Fibroblast of lung (primary cell): ENCODE measurements at places on chromosomes 6 and 20. TPM values are rescaled to one million over a fixed set of nuclear protein-coding genes. Genes with fewer than 3 reads are reported as not detected.

DNA sequence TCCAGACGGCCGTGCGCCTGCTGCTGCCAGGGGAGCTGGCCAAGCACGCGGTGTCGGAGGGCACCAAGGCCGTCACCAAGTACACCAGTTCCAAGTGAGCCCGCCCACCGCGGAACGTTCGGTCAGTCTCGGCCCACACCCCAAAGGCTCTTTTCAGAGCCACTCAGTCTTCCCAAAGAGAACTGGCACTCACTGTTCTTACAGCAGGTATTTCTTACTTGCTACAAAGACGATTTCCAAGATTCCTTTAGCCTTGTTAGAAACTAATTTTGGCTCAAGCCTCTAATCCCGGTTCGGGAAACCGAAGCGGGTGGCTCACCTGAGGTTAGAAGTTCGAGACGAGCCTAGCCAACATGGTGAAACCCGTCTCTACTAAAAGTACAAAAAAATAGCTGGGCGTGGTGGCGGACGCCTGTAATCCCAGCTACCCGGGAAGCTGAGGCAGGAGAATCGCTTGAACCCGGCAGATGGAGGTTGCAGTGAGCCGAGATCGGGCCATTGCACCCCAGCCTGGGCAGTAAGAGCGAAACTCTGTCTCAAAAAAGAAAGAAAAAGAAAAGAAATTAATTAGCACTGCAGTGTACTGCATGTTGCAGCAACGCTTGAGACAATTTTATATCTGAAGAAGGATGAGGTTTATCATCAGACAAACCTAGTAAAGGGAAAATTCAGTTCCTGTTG is 73.1 kb downstream of the OR2B2 start:
- peak; percentile 63 for DNase-seq

GRCh38 chr6:36516559-36516958 is 30.7 kb downstream of the STK38 start:
- DNase-seq = no peak

GRCh38 chr6:106090001-106090400 is 3.9 kb downstream of the PRDM1 start:
- peak; percentile 75 for DNase-seq

GRCh38 chr6:105603788-105604586 is 201.1 kb upstream of the PREP start:
- peak; percentile 31 for DNase-seq

- no peak for DNase-seq
These were observed 14.0 kb downstream of the EPB41L2 start for GRCh38 chr6:131048933-131049515.

DNA sequence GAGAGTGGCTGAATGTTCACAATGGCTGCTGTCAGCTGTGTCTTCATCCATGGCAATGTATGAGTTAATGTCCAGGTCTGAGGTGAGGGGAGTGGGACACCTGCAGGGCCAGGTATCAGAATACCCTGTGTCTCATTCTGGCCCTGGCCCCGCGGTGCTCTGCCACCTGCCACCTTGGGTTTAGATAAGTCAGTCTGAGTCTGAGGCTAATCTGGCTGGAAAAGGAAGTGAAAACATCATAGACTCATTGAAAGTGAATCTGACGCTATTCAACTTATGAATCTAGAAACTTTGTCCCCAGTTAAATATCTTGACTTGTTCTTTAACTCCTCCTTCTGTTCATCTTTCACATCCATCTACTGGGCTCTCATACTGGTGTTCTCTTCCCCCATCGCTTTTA is 267.1 kb upstream of the JAG1 start:
- DNase-seq = no peak

DNA sequence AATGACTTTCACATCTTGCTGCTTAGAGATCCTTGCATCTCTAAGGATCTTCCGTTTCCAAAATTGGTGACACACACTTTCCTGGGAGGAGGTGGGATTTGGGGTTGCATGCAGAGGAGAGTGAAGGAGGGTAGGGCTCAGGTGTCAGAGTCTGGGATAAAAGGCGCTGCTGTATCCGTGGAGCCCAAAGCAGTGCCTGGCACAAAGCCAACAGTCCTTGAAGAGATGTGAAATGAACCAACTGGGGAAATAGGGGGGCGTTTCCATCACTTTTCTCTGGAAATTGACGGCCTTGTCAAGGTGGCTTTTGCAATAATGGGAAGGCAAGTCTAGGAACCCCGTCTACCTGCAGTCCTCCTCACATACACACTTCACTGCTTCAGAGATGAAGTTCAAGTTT is 59.5 kb upstream of the NELFCD start:
- no peak for DNase-seq

GRCh38 chr6:149859938-149860337 is 4.2 kb downstream of the LRP11 start:
- no peak for DNase-seq

GRCh38 chr6:16533721-16534136 is 227.5 kb downstream of the ATXN1 start:
- DNase-seq = no peak

GRCh38 chr6:147381712-147382111 is 126.8 kb upstream of the SAMD5 start:
- DNase-seq = peak; percentile 75

DNA sequence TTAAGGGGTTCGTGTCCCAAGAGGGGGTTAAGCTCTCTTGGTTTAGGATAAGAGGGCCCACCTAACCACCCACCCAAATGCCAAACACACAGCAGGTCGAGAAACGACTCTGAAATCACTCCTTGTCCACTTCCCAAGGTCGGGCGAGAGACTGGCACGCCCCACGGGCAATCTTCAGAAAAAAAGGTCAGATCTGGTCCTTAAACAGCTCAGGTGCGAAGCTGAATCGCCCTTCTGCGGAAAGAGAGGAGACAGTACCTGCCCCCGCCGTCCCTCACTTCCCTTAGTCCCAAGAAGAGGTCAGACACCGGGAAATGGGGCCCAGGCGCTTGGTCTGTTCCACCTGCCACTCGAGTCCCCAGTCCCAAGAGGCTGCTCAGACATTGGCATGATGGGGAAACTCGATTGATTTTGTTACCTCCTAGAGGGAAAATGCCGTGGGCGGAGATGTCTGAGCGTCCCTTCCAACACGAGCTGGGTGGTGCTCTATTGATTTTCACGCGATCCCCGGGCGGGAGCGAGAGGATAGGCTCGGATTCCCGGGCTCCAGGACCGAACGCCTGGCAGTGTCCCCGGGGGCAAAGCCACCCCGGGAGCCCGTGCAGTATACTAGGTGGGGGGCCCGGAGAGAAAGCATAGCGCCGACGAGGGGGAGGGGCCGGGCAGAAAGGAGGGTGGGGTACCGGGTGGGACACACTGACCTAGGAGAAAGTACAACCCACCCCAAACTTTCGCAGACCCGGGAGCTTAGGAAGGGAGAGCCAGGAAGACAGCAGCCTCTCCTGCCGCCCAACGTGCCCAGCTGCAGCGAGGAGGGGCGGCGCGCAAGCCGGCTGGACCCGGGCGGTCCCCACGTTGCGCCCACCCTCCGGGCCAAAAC is 1.1 kb upstream of the SAMD5 start:
- DNase-seq = peak; percentile 13

DNA sequence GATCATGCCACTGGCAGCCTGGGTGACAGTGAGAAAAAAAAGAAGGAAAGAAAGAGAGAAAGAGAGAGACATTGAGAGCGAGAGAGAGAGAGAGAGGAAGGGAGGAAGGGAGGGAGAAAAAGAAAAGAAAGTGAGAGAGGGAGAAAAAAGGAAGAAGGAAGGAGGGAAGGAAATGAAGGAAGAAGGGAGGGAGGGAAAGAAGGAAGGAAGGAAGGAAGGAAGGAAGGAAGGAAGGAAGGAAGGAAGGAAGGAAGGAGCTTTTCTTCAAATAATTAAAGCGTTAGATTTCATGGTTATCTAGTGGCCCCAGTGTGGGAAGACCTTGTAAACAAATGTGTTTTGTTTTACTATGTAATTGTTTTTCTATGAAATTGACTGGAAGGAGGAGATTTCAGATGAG is 170.8 kb downstream of the SYNDIG1 start:
- DNase-seq = no peak

DNA sequence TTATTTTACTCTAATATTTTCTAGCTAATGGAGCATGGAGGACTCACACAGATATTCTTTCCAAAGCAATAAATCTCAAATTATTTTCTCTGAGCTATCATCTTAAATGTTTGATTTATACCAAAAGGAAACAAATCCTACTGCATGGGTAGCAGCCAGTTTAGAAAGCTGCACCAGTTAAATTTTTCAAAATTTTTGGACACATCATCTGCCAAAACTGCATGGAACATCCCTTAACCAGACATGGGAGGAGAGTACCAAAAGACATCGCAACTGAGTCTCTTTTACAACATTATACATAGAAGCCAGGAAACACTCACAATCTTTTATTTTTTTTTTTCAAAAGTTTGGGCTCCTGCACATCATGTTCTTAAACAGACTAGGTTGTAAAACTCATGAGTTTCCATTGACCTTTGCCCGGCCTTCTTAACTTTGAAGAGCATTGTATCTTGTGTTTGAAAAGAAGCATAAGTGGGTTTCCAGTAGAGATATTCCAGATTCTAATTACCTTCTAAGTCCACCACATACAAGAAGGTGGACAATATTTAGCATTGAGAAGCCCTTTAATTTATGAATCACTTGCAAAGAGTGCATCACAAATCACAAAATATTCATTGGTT is 87.7 kb upstream of the HMGCLL1 start:
- DNase-seq = no peak

DNA sequence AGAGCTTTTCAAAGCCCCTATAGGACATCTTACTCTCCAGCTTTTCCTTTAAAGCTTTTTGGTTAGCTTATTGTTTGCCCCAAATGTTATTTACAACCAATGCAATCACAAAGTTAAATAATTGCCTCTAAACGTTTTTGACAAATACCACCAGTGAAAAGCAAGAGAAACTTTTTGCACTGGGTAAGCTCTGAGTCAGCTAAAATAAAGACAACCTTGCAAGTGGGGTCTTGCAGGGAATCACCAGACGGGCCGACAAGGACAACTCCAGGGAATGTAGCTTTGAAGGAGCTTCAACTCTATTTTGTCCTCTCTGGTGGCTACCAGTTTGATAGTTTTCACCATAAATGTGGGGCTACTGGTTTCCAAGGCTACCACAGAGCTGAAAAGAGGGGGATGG is 14.7 kb upstream of the PSMF1 start:
- no peak for DNase-seq

DNA sequence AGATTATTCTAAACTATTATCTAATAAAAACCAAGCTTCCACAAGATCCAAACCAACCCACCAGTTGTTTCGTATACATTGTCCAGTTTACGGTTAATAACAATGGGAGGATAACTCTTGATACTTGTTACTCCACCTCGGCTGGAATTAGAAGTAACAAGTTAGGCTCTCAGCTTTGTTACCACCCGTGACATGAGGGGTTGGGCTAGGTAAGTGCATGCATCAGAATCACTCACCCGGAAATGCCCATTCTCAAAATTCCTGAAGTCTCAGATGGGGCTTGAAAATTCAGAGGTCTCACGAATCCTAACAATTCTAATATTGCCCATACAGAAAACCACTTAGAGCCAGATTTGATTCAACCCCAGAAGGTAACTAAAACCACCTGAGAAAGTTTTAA is 27.0 kb upstream of the SERPINB1 start:
- no peak for DNase-seq

DNA sequence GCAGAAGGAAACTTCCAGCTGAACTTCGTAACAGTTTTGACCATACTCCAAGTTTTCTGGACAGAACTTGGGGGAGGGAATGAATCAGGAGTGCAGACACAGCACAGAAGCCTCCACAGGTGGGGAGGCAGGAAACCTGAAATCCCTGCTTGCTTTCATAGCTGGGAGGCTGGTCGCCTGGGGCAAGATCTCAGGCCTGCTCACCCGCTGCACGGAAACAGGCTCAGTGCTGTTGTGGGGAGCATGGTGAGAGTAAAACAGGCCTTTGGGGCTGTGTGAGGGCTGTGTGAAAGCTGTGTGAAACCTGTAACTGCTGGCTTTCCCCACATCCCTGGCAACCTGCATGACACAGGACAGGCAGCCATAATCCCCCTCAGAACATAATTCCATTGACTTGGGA is 85.2 kb upstream of the UFL1 start:
- no peak for DNase-seq

- no peak for DNase-seq
These were observed 131.5 kb downstream of the ANKRD60 start for GRCh38 chr20:58096880-58097423.

DNA sequence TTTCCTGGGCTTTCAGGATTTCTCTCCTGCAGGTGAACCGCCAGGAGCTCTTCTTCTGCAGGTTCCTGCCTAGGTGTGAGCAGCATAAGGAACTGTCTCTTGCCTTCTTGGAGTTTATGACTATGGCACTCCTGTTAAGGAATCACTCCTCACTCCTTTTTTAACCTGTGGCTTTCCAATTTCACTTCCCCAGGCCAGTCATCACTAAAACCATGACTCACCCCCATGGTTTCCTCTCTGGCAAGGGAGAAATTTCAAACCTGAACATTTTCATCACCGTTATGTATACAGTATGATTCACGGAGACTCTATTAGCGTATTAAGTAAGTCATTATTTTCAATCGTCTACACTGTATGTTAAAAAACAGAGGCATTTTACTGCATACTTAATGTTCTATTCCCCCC is 78.2 kb upstream of the ARID1B start:
- peak; percentile 86 for DNase-seq

DNA sequence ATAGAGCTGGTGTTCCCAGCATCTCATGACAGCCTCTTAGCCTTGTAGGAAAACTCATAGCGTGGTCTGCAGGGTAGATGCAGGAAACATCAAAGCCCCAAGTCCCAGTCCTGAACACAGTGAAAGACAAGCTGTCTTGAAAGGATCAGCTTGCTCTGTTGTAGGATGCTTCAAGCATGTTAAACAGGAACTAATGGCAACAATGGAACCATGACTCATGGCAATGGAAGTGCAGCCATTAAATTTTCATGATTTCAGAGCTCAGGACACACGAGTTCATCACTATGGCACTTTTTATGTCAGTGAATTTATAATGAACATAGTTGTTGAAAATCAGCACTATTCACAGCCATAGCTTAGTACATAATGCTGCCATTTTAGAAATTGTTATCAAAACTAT is 367.7 kb downstream of the KIF16B start:
- no peak for DNase-seq

DNA sequence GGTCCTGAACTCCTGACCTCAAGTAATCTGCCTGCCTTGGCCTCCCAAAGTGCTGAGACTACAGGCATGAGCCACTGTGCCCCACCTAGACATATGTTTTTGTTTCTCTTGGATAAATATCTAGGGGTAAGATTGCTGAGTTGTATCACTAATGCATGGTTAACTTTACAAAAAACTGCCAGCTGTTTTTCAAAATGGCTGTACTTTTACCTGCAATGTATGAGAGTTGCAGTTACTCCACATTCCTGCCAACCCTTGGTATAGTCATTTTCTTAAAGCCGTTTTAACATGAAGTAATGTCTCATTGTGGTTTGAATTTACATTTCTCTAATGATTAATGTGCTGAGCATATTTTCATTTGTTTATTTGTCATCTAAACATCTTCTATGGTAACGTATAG is 289.7 kb downstream of the UTRN start:
- peak; percentile 13 for DNase-seq

GRCh38 chr6:169702840-169703246 is 917 bp downstream of the C6orf120 start:
- no peak for DNase-seq

- DNase-seq = no peak
These were observed 27.8 kb upstream of the JAG1 start for GRCh38 chr20:10701607-10702006.

Gene MPIG6B
- not detected in 2 replicates for total RNA-seq

Gene SLC24A3
- total RNA-seq = 1.8 and 4.9 TPM in 2 replicates

Gene ANKRD66
- total RNA-seq = not detected in 2 replicates

Gene GLP1R
- total RNA-seq = not detected in 2 replicates

Gene ECHDC1
- 47.0 and 51.7 TPM in 2 replicates for total RNA-seq

Gene POU5F1
- total RNA-seq = under 0.01 TPM in 2 replicates

Gene HIVEP1
- 9.9 and 10.3 TPM in 2 replicates for total RNA-seq

Gene C6orf15
- not detected in 2 replicates for total RNA-seq

Gene PRL
- not detected in 2 replicates for total RNA-seq

Gene C6orf118
- total RNA-seq = not detected in 2 replicates

Gene OR2H2
- not detected in 2 replicates for total RNA-seq
